ENCODE measurements at places on chromosomes 2 and 18.

GRCh38 chr18:3995476-3996102 lies 459.5 kb downstream of the DLGAP1 start:
- DNase-seq = peak; percentile 41

GRCh38 chr2:26685341-26685740 lies 7.2 kb upstream of the KCNK3 start:
- DNase-seq = no peak

- DNase-seq = no peak
Measured at GRCh38 chr2:1203772-1204171, 209.5 kb upstream of the TPO start.

DNA sequence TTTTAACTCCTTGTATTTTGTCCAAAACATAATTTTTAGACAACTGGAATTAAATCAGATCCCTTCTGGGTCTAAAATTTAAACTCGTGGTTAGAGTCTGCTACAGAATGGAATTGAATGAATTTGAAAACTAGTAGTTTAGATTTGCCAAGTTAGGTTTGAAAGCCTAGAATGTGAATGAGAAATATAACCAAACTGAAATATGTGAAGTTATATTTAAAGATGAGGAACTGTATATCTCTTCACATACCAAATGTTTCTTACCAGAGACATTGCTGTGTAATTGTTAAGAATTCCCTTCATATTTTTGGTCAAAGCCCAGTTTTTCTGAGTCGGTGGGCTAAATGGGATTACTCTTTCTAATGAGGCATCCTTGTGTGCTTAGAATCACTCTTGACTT lies 74.2 kb downstream of the LPIN1 start:
- no peak for DNase-seq

GRCh38 chr2:151729837-151730236 lies 4.4 kb downstream of the NEB start:
- no peak for DNase-seq

DNA sequence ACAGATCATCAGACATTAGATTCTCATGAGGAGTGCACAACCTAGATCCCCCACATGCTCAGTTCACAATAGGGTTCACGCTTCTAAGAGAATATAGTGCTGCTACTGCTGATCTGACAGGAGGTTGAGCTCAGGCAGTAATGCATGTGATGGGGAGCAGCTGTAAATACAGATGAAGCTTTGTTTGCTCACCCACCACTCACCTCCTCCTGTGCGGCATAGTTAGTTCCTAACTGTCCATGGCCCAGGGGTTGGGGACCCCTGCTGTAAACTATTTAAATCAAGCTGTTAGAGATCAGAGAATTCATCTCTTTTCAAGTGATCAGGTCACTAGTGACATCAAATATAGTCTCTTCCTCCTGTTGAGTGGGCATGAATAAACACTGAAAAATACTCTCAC lies 88.8 kb upstream of the ACVR2A start:
- DNase-seq = no peak

GRCh38 chr2:152031747-152032306 lies 67.0 kb downstream of the CACNB4 start:
- DNase-seq = no peak

- DNase-seq = no peak
Measured at GRCh38 chr18:49798001-49798400, 15.3 kb downstream of the ACAA2 start.

- no peak for DNase-seq
Measured at GRCh38 chr2:207902821-207903220, 122.5 kb downstream of the PLEKHM3 start.

DNA sequence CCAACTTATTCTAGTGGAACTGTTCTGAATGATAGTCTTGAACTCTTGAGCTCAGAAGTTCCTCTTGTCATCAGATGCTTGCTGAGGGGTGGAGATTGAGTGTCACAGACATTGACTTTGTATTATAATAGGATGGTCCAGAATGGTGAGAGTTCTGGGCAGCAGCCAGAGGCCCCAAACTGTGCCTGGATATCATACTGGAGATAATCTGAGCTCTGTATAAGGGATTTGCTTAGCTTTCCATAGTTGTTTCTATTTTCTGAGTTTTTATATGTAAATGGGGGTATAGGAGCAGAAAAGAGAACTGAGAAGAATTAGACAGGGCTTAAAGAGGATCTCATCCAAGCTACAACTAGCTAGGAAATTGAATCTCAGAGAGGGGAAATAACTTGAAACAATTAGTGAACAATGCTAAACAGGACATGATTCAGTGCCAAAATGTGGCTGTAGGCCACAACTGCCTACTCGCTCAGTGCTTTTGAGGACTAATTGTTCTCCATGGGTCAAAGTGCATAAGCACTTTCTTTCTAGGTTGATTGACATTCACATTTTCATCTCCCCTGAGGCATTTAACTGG lies 10.1 kb upstream of the LCLAT1 start:
- DNase-seq = no peak

- DNase-seq = no peak
Measured at GRCh38 chr2:62578803-62579640, 73.0 kb upstream of the TMEM17 start.

DNA sequence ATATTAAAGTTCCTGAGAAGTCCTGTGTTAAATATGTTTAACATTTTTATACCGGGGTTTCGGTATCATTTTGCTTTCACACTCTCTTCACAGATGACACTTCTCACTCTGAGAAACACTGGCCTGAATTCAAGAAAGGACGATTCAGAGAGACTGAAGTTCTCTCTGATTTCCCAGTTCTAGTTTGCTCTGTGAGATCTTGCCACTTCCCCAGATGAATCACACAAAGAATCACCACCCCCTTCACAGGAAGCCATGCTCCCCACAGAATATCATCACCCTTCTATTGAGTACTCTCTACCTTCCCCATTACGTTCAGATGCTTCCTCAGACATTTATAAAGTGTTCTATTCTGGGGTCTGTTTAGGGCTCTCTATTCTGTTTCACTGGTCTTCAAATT lies 16.1 kb upstream of the CD207 start:
- DNase-seq = no peak

DNA sequence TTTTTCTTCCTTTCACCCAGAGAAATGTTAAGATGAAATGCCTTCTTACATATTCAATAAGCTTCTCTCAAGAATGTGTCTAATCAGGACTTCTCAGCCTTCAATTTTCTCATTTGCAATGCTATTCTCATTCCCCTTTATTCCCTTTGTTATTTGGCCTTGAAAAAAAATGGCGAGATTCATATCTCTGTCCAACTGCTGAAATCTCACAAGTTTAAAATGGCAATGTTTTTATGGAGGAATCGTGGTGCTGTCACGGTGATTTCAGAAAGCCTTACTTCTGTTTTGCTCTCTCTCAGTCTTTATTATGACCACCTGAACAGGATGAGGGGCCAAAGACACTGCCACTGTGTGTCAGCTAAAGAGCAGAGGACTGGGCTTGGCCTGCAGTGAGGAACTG lies 928.5 kb downstream of the DCC start:
- no peak for DNase-seq

DNA sequence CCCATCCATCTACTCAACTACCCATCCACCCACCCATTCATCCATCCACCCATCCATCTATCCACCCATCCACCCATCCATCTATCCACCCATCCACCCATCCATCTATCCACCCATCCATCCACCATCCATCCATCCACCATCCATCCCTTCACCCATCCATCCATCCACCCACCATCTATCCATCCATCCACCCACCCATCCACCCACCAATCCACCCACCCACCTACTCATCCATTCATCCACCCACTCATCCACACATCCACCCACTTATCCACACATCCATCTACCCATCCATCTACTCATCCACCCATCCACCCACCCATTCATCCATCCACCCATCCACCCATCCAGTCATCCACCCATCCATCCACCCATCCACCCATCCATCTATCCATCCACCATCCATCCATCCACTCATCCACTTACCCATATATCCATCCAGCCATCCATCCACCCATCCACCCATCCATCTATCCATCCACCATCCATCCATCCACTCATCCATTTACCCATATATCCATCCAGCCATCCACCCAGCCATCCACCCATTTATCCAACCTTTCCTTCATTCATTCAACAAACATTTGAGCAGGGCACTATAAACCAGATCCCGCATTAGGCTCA lies 2.1 kb upstream of the NGEF start:
- no peak for DNase-seq

- DNase-seq = no peak
Measured at GRCh38 chr2:190127651-190128050, 65.1 kb upstream of the MSTN start.

- no peak for DNase-seq
Measured at GRCh38 chr2:118078734-118079133, 9.5 kb upstream of the INSIG2 start.

GRCh38 chr2:227326783-227327182 lies 1.7 kb downstream of the MFF start:
- DNase-seq = no peak

- no peak for DNase-seq
Measured at GRCh38 chr2:55965966-55966365, 42.4 kb upstream of the EFEMP1 start.

GRCh38 chr2:122203523-122203922 lies 448.1 kb downstream of the TSN start:
- no peak for DNase-seq

GRCh38 chr2:145652571-145653545 lies 1132.9 kb upstream of the ZEB2 start:
- DNase-seq = no peak

DNA sequence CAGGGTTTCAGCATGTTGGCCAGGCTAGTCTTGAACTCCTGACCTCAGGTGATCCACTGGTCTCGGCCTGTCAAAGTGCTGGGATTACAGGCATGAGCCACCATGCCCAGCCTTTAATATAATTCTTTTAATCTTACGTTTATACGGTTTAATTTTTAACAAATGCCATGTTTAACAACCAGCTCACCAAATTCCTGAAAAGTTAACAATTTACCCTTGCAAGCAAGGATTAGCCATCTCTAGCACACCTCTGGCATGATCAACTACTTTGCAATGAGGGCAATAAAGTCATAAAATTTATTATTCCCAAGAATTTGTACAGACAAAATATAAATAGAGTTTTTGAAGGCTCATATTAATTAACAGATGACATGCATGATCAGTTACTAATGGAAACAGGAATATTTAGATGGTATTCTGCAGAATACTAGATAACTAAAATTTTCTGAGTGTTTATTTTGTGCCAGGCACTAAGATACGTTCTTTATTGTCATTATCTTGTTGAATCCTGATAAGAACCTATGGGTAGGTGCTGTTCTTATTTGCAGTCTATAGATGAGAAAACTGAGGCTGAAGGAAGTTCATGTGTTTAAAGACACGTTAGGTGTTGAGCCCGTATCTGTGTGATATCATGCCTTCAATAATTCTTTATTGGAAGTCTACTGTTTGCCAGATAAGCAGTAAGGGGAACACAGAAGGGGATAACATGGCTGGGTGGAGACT lies 190.1 kb downstream of the CDCA7 start:
- no peak for DNase-seq

DNA sequence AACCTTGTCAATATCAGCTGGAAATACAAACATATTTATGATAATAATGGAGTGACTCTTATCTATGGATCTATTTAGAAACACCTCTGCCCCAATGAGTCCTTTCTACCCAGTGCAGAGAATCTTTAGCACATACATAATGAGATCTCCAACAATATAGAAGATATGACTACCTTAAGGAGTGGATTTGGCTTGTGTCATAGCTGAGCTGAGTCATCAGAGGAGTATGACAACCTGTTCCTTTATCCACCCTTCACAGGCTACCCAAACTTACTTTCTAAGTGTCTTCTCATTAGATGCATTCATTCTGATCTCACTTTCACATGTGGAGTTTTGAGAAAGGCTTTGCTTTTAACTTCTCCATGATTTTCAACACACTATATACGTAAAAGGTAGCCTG lies 1218.9 kb downstream of the DSC3 start:
- DNase-seq = no peak

GRCh38 chr18:14000884-14001283 lies 85.5 kb upstream of the MC2R start:
- no peak for DNase-seq
